ENCODE measurements at places on chromosomes 5 and 9.
A peak's percentile ranks its signal among the peaks of the same experiment; 100 is the strongest.

DNA sequence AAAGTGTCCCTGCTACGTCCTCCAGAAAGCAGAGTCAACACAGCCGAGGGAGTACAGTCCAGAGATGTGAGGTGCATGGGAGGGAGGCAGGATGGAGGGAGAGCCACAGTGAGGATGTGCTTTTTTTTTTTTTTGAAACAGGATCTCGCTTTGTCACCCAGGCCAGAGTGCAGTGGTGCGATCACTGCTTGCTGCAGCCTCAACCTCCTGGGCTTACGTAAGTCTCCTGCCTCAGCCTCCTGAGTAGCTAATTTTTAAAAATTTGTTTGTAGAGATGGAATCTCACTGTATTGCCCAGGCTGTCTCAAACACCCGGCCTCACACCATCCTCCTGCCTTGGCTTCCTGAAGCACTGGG is 33.2 kb upstream of the ALDH1B1 start:
- DNase-seq: no peak

- no peak for DNase-seq
Measured at GRCh38 chr9:116905171-116905588, 218.1 kb downstream of the TRIM32 start.

DNA sequence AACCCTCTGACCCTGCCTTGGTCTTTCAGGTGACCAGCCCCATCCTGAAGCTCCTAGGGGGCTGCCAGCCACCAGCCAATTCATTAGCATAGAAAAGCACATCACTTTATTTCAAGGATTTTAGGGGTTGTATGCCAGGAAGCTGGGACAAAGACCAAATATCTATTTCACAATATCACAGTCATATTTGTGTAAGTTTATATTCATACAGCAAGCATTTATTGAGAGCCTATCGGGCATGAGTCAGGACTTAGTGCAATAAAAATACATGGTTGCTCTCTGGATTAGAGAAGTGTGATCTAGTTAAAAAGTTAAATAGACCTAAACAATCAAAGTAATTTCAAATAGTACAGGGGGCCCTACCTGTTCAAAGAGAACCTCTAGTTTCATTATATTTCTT is 113.8 kb downstream of the ERCC6L2 start:
- DNase-seq: no peak

DNA sequence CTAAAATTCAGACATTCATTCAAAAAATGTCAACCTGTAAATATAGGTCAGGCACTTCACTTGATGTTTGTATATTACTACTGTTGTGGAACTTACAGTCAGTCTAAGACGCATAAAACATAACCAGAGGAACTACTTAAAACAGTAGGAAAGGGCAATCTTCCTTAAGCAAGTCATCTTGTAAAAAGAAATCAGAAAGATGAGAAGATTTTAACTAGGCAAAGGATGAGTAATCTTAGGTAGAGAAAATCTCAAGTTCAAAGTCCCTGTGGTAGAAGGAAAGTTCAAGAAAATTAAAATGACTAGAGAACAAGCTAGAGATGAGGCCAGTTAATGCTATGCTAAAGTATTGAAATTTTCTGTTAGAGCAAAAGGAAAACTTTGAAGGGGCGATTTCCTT is 152.4 kb downstream of the RAPGEF6 start:
- DNase-seq: no peak

DNA sequence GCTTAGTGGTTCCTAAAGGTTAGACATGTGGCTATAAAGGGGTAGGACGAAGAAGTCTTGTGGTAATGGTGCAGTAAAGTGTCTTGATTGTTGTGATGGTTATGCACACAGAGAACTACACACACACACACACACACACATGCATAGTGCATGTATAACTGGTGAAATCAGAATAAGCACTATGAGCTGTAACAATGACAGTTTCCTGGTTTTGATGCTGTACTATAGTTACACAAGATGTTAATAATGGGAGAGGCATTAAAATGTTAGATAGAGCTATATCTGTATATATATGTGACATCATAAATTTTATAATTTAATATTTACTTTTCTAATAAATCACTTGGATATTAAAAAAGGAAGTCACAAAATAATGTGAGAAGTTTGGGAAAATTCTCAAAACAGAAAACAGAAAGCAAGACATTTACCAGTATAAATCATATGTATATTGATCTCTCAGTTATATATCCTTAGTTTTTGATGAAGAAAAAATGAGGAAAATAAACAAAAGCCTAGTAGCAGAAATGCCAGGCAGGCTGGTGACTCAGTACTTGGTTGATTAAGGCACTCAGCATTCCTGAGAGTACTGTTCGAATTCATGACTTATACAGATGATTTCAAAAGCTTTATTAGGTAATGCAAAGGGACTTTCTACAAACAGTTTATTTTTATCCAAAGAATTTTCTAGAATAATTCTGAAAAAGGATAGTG is 350.5 kb upstream of the DAB2 start:
- no peak for DNase-seq

GRCh38 chr5:17269201-17269600 is 51.8 kb downstream of the BASP1 start:
- DNase-seq: no peak

- DNase-seq: no peak
Measured at GRCh38 chr5:106262395-106262794, 1408.3 kb downstream of the EFNA5 start.

GRCh38 chr5:115713408-115713807 is 87.6 kb upstream of the TMED7 start:
- no peak for DNase-seq

DNA sequence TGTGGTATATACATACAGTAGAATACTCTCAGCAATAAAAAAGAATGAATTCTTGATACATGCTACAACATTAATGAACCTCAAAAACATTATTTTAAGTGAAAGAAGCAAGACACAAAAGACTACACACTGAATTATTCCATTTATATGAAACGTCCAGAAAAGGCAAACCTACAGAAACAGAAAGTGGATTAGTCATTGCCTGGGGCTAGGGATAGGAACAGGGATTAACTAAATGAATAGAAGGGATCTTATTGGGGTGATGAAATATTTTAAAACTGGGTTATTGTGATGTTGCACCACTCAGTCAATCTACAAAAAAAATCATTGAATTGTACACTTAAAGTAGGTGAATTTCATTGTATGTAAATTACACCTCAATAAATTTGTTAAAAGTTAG is 326.7 kb downstream of the PIK3R1 start:
- no peak for DNase-seq

- no peak for DNase-seq
Measured at GRCh38 chr5:172046593-172046992, 40.2 kb upstream of the FBXW11 start.

DNA sequence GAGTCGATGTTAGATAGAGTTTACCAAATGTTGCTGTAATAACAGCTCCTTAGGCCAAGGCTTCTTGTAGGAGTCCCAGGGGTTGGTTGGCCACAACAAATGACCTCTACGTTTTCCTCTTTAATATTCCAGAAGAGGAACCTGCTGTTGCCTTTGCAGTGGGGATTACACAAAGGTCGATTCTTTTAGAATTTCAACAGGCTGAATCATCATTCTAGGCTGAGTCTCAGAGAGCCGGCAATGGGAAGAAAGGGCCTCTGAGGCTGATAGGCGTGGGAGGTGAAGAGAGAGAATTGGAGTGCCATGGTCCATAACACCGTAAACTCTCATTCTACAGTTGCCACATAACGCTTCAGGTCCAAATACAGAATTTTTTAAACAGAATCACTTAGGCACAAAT is 405.9 kb upstream of the DAP start:
- DNase-seq: no peak

- no peak for DNase-seq
Measured at GRCh38 chr9:126439402-126439765, 112.8 kb downstream of the MVB12B start.

DNA sequence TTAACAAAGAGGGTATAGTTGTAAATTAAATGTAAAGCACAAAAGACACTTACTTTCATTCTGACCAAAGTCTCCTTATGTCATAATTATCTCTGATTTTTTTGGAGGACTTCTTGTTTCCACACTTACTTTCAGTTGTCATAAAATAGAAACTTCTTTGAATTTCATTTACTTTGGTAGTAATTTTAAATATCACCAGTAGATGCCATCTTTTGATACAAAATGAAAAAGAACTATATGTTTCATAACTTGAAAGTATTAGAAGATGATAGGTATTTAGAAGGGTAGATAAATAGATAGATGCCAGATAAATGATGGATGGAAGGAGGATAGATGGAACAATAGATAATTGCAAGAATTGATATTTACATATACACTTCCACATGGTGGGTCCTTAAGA is 1865.3 kb upstream of the CDH9 start:
- no peak for DNase-seq

DNA sequence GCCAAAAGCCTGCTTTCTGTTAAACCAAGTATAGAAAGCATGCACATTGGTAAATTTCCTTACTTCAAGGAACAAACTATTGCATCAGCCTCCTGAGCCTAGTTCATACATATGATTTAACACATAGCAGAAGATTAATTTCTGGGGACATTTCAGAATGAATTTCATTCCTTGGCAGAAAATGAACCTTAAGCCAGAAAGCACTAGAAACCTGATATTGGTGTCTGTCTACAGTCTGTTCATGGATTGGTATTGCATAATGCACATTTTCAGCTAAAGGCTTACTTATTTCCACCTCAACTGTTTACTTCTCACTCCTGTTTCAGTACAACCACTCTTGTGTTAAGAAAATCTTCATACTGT is 1471.8 kb upstream of the NUDT12 start:
- no peak for DNase-seq

DNA sequence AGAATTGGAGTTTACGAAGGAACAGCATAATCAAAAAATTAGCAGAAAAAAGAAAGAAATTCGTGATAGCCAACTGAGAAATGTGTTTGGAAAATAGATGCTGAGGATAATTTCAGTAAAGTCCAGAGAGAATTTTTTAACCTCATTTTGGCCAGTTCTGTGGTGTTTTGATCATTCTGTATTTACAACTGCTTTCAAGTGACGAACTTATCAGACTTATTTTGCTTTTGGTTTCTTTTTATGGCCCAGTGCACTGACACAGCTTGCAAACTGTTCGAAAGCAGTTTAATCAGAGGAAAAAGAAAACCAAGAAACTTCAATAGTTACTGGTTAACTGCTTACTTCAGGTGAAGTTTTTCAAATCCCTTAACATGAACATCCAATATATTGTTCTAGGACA is 1.9 kb downstream of the SDHA start:
- peak; percentile 47 for DNase-seq

DNA sequence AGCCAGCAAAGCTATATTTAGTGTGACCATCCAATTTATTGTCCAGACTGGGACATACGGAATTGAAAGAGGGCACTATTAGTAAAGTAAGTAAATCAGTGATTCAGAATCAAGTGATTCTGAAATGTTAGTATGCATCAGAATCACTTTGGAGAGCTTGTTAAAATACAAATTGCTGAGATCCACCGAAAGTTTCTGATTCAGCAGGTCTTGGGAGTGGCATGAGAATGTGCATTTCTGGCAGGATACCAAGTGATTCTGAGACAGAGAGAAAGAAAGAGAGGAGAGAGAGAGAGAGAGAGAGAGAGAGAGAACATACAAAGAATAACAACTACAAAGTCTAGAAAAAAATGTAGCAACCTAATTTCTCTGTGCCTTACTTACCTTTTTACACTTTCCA is 65.4 kb upstream of the ASTN2 start:
- DNase-seq: no peak

DNA sequence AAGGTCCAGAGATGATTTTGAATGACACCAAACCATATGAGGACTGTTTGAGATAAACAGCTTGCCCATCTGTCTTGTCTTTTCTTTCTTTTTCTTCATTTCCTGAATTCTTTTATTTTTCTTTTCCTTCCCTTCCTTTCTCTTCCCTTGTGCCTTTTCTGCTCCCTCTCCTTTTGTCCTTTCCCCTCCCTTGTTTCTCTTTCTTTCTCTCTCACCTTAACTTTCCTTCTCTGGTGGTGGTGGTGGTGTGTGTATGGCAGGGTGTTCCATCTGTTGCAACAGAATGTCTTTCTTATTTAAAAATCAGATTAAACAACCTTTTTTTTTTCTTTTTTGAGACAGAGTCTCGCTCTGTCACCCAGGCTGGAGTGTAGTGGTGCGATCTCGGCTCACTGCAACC is 3.8 kb upstream of the PDCL start:
- no peak for DNase-seq

DNA sequence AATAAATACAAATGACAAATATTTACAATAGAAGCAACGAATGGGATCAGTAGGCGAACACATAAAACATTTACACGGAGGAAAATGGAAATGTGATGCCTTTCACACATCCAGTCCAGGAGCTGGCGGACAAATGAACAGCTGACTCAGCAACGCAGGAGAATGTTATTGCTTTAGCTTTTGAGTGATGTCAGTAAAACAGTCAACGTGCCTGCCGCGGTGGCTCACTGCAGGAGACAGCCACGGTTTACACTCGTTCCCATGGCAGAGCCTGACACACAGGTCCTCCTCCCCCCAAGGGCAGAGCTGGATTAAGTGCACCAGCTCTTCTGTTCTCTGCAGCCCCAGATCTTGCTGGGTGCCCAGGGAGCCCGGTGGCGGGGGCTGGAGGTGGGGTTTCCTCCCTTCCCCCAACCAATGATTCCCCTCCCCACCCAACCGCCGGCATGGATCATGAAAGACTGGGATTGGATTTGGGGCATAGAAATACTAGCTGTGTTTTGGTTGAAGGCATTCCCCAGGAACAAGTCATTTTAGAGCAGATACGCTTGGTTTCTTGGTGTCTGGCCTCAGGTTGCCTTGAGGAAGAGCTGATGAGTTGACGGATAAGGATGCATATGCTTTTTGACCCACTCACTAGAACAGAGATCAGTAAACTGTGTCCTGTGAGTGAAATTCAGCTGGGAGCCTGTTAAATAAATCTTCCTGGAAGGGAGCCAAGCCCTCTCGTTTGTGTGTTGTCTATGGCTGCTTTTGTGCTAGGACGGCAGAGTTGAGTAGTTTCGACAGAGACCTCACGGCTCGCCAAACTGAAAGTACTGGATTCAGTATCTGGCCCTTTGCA is 12.5 kb downstream of the STC2 start:
- no peak for DNase-seq

GRCh38 chr5:116876240-116876840 is 301.7 kb upstream of the SEMA6A start:
- no peak for DNase-seq

GRCh38 chr5:68433526-68433922 is 218.0 kb downstream of the PIK3R1 start:
- no peak for DNase-seq

Data from CD4-positive, alpha-beta T cell treated with Interleukin-2 at 100 ng/mL for 4 hours (primary cell).